IPS-NIHi11 (cell line): ENCODE measurements at places on chromosomes 6 and 20.

DNA sequence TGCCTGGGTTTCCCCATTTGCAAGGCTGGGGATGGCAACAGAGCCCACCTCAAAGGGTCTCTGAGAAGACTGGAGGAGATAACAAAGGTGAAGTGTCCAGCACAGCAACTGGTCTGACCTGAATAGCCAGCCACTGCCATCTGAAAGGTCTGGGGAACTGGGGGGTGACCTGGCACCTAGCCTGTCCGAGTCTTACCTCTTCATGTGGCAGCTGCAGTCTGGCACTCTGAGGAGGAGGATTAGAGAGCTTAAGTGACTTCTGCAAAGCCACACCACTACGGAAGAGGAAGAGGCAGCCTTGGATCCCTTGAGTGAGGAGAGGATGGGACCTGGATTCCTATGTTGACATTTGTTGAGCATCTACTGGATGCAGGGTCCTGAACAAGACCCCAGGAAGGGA is 22.2 kb downstream of the C20orf203 start:
- DNase-seq, result no peak

DNA sequence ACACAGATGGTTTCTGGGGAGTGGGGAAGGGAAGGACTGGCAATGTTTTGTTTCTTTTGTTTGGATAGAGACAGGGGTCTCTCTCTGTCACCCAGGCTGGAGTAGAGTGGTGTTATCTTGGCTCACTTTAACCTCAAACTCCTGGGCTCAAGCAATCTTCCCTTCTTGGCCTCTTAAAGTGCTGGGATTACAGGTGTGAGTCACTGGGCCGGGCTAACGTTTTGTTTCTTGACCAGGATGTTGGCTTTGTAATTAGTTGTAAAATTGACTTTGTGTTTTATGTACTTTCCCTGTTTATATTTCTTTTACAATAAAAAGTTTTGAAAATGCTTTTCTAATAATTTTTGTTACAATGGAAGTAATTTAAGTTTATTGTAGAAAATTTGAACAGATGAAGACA is 10.9 kb downstream of the SPATS1 start:
- DNase-seq, result no peak

GRCh38 chr6:6811128-6812009 is 222.8 kb downstream of the LY86 start:
- peak; percentile 76 for DNase-seq

DNA sequence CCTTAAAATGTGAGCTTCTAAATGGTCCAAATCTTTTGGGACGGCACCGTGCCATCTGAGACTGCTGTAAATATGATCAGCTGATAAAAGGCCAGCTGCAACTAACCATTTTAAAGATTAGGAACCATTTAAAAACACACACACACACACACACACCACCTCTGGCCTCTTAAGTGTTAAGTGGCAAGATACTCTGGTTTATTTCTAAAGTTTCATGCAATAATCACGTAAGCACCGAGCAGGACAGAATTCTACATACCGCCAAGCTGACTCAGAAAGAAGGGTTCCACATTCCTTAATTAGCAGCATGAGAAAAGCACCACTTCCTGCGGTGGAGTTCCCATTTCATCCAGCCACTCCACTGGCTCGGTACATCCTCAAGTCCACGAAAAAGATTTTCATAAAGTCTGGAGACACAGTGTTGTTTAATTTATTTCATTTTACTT is 17.8 kb upstream of the ZNF217 start:
- DNase-seq, result no peak

GRCh38 chr6:158009114-158009891 is 27.6 kb downstream of the SYNJ2 start:
- DNase-seq, result no peak

DNA sequence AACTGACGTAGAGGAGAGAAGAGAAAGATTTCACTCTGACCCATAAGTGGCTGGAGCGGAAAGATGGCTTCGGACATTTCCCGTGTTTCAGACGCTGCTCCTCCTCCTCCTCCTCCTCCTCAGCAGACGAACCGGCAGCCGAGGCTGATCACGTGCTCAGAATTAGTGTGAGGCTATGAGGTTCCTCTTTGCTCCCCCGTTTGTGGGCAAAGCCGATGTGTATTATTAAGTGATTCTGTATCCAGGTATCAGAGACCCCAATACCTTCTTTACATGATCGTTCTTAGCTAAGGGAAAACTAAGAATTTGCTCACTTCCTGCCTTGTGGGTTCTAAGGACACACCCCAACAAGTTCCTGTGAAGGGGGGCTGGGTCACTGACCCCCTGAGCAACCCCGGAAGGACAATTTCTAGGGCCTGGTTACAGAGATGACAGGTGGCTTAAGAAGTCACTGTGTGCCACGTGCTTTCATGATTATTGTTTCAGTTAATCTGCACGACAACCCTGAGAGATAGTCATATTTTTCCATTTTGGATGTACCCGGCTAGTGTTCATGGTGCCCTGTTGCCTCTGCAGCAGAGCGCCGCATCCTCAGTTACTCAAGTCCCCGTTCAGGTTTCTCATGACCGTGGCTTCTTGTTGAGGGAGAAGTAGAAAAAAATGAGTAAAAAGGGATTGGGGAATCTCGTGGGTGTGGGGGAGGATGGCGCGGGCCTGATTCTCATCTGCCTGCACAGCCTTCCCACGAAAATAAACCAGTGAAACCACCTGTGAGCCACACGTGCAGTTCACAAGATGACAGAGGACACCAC is 671.8 kb downstream of the QKI start:
- DNase-seq, result no peak

DNA sequence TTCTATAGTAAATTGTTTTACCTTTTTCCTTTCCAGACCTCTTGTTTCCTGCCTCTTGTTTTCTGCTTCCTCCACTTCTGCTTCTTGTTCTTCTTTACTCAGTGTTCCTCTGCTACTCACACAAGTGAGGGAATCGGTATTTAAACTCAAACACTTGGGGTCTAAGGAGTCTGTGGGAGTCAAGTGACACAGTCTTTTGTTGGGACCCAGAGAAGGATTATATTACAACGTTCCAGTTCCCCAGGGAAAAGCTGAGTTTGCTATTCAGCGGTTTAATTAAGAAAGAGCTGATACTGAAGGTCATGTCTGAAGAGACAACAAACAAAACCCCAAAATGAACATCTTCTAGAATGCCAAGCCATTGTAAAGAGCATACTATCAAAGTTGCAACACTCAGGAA is 107.8 kb upstream of the CITED2 start:
- no peak for DNase-seq

GRCh38 chr20:58072695-58073671 is 155.5 kb downstream of the ANKRD60 start:
- DNase-seq, result no peak

- no peak for DNase-seq
Measured at GRCh38 chr20:4512891-4513550, 208.7 kb upstream of the PRND start.

GRCh38 chr6:87151781-87152525 is 3.4 kb upstream of the ZNF292 start:
- peak; percentile 46 for DNase-seq
